Fibroblast of skin of right biceps (primary cell): ENCODE measurements at places on chromosomes 5 and 9.
A peak's percentile ranks its signal among the peaks of the same experiment; 100 is the strongest.

DNA sequence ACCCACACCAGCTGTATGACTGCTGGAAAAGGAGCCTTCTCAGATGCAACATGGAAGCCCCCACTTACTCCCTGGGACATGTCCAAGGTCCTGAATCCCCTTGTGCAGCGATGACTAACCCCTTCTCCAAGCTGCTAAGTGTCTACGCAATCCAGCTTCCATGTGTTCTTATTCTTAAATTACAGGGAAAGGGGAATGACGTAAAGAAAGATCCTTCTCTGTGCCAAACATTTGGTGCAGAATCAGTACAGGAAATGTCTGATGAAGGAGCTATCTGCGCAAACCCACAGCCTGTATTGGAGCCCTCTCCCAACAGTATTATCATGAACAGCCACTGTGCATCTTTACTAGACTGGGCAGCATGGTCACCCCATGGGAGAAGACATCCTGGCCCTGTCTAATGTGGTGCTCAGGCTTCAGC lies 183.2 kb downstream of the FRMD3 start:
- DNase-seq, result peak; percentile 79

DNA sequence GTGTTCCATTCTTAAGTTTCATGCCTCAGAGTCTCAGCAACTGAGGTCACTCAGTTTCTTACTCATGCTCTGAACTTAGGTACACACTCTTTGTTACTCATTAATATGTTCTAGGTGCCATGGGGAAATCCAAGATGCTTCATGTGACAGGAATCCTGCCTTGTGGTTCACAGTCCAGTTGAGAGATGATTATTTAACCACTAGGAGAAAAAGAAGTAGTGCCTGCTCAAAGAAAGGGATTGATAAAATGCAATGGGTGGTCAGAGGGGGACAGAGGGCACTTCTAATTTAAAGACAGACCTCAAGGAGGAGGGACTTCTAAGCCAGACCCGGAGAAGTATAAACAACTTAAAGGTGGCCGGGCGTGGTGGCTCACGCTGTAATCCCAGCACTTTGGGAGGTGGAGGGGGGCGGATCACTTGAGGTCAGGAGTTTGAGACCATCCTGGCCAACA lies 69.0 kb downstream of the UGCG start:
- peak; percentile 97 for DNase-seq

DNA sequence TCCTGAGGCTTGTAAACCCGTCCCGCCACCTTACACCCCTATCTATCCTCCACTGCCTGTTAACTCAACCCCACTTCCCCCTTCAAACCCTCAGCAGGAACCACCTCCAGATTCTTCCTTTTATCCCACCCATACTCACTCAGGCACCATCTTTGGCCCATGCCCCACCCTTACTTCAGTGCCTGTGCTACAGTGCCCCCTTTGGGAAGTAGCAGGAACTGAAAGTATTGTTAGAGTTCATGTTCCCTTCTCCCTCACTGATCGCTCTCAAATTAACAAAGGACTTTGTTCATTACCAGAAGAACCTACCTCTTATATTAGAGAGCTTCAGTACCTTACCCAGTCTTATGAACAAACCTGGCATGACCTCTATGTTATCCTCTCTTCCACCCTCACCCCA lies 92.2 kb upstream of the MOCS2 start:
- DNase-seq, result no peak

GRCh38 chr9:131420980-131421624 lies 27.2 kb downstream of the PRRC2B start:
- no peak for DNase-seq

DNA sequence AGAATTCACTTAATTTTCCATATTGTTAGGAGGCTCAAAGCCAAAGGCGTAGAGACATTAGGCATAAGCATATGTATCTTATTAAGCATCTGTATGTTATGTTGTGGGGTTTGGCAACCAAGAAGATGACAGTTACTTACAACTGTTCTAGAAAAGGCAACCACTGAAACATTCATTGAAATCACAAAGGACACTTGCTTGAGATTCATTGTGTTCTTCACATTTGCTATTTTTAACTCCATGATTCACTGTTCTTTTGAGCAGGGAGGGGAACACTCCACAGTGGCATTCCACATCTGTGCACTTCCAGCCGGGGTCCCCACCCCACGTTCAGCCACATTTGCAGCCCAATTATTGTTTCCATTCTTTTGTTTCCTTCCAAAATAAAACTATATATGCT lies 107.1 kb downstream of the PALM2AKAP2 start:
- peak; percentile 86 for DNase-seq

- peak; percentile 83 for DNase-seq
Measured at GRCh38 chr5:140324617-140325241, 21.7 kb downstream of the HBEGF start.

DNA sequence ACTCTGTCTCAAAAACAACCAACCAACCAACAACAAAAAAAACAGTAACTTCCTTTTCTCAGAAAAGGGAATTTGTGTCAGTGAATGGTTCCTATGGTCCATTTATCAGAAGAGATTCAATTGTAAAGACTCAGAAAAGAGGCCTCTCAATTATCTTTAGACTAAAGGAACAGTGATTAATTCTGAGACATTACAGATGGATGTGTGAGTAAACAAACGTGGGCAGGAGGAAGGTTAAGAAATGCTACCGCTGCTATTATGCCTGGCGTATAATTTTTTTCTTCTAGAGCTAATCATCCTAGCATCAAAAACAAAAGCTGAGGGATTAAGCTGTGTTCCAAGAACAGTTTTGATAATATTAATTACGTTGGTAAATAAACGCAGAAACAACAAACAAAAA lies 52.9 kb upstream of the JMY start:
- DNase-seq, result no peak

DNA sequence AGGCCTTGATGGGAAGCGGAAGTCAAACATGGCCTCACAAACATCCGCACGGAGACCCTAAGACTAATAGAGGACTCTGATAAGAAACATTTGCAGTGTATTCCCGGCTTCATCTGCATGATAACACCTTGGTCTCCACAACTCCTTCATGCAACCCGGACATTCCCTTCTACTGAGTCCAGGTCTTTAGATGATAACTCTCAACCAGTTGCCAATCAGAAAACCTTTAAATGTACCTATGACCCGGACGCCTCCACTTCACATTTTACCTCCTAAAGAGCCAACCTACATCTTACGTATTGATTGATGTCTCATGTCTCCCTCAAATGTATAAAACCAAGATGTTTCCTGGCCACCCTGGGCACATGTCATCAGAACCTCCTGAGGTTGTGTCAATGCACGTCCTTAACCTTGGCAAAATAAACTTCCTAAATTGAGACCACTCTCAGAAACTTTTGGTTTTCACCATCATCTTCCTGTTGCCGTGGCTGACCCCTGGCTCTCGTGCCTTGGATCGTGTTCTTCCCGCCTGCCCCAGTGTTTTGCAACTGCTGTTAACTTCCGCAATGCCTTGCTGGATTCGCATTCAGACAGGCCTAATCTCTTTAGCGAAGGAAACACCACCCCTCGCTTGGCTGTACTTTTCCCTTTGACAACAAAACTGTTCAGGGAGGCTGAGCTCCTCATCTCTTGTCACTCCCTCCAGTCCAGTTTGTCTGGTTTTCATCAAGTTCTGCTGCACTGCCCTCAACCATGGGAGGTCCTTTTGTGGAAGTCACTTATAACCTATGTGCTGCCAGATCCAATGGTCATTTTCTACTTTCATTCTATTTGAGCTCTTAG lies 1.1 kb upstream of the DAP start:
- DNase-seq, result no peak

GRCh38 chr9:135296735-135297455 lies 182.7 kb upstream of the PPP1R26 start:
- no peak for DNase-seq

DNA sequence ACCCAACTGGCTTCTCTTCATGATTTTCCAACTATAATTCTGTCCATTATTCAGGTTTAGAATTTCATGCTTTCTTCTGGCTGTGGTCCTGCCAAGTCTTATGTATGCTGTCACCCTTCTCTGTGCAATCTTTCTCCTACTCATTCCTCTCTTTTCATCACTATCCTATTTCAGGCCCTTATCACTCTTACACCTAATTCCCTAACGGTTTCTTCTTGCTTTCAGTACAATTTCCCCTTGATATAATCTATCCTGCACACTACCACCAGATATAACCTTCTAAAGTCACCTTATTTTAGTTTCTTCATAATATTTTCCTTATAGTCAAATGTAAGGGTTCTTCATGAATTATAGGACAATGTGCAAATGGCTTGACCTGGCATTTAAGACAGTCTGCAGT lies 436.2 kb downstream of the RAB3C start:
- DNase-seq, result no peak

GRCh38 chr9:72726947-72727346 lies 205.5 kb downstream of the TMC1 start:
- DNase-seq, result no peak

GRCh38 chr9:127979333-127980059 lies 1.3 kb downstream of the EEIG1 start:
- no peak for DNase-seq

- DNase-seq, result no peak
Measured at GRCh38 chr5:31173614-31174013, 19.9 kb upstream of the CDH6 start.

GRCh38 chr9:115444959-115445358 lies 327.0 kb upstream of the TNC start:
- peak; percentile 35 for DNase-seq

GRCh38 chr5:153491856-153492255 lies 1.4 kb downstream of the GRIA1 start:
- DNase-seq, result no peak

DNA sequence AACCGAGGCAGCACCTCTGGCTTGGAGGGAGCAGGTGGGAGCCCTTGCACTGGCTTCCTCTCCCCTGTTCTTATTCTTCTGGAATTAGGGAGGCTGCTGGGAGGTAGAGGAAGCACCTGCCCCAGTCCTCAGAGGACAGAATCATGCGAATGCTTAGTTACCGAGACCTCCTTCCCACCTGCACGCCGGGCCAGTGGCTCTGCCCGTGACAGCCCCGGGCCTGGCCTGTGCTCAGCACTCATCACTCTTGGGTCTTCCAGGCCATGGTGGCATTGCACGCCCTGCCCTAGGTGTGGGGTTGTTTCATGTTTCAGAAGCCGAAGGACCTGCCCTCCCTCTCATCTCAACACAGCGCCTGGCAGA lies 45.3 kb upstream of the NKD2 start:
- no peak for DNase-seq

GRCh38 chr5:145587710-145588109 lies 247.4 kb downstream of the PRELID2 start:
- DNase-seq, result peak; percentile 92

DNA sequence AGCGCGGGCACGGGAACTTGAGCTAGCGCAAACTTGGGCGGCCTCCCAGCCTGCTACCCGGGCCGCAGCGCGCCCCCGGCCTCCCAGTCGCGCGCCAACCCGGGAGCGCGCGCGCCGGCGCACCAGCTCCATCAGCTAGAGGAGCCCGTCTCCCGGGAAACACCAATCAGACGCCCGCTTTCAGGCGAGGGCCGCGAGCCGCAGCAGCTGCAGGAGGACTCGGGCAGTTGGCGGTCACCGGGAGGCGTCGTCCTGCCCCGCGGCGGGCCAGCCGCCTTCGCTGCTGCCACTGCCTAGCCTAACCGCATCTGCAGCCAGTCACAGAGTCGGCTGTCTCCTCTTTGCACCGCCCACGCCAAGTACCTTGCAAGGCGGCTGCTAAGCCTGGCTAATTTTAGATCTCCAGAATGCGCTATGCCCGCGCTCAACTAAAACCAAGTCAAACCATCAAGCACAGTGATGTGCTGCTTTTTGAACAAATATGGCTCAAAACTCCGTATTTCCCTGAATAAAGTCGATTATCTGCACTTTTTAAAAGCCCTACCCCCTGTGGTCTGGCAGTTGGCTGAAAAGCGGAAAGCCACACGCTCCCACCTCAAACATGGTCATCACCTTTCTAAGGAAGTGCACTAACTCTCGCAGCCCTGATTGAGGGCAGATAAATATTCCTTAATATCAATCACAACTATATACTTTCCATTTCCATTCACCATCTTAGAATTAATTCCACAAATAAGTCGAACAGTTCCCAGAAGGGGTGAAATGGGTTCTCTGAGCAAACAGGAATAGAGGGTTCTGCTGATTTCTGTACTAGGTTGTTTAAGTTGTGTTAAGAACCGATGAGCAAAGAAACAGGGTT lies 221.8 kb downstream of the MEF2C start:
- DNase-seq, result peak; percentile 81

GRCh38 chr9:127360829-127361228 lies 36.1 kb upstream of the SLC2A8 start:
- peak; percentile 23 for DNase-seq

DNA sequence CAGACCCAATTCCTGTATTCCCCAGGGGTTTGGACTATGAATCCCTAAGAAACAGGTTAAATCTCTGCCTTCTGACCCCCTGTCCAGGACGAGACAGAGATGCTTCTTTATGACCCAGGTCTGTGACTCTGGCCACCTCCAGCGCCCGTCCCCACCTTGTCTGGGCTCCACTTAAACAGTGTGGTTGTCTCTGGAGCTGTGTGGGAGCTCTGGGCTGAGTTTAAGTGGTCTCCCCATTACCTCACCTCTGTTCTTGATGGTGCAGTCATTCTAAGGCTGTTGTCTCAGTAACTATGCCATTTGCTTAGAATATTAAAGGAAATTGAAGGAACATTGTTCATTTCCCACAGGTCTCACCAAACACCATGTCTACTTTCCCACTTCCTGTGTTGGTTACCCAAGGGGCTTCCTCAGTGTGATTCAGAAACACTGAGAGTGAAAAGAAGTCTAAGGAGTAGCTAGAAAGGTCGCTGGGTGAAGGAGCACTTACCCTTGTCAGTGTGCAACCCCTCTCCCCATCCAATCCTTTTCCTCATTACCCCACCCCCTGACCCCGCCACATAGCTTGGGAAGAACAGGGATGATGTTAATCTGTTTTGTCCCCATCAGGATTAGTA lies 127.8 kb upstream of the CKMT2 start:
- no peak for DNase-seq

GRCh38 chr5:177361418-177362291 lies 3.9 kb downstream of the RGS14 start:
- DNase-seq, result no peak

GRCh38 chr5:132708645-132709044 lies 28.7 kb downstream of the KIF3A start:
- DNase-seq, result no peak

DNA sequence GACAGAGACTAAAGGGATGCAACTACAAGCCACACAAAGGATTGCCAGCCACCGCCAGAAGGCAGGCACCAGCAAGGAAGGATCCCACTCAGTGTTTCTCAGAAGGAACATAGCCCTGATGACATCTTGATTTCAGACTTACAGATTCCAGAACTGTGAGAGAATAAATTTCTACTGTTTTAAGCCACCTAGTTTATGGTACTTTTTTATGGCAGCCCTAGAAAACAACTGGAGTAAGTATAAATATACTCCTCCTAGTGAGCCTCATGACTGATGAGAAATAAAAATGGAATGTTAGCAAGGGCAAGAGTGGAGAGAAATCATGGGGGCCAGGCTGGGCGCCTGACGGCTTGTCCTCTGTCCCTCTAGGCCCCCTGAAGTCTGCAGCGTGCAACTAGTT lies 307.3 kb downstream of the PIK3R1 start:
- peak; percentile 57 for DNase-seq
